ENCODE measurements at places on chromosomes 4 and X.

DNA sequence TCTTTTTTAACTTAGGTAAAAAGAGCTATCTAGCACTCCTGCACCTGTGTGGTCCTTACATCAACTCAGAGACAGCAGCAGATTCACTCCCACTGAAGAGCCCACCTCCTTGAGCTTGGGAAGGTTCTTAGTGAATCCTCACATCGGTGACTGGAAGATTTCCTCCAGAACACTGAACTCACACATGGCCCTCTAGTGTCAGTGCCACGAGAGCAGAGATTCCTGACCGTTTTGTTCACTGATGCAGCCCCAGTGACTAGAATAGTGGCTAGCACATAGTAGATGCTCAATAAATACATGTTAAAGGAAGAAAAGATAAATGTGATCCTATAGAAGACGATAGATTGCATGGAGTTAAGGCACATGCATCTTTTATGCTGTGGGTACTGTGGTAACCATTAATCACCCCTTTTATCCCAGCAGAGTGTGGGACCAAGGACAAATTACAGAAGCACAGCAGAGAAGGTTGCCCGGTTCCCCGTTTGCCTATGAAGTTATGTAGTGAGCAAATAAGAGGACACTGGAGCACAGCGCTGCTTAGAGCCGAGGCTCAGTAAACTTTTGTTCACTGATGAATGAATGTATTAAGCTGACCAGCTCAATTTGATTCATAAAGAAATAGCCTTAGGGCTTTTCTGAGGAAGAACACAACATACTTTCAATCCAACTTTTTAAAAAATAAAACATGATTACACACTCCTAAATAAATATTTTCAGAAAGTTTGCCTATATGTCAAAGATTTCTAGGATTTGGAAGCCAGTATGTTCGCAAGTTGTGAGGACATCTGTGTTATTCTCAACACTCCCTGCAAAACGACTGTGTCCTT lies 8.7 kb downstream of the GASK1B start:
- no peak for DNase-seq

- DNase-seq, result no peak
Observed at GRCh38 chr4:168979338-168979737, 30.7 kb downstream of the CBR4 start.

GRCh38 chr4:99893839-99894160 lies 427 bp downstream of the LAMTOR3 start:
- DNase-seq, result no peak

DNA sequence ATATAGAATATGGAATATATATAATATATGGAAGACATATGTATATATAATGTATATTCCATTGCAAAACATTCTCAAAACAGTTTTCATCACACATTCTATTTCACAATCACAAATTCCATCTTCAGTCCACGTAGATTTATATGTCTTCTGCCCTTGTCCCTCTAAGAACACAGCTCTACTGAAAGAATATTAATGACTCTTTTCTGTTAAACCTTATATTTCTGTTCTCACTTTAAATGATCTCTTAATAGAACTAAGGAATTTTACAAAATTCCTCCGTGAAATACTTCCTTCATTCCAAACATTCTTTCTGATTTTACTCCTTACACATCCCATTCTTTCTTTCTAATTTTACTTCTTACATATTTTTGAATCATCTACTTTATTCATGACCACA lies 1043.1 kb upstream of the PABPC4L start:
- DNase-seq, result no peak

DNA sequence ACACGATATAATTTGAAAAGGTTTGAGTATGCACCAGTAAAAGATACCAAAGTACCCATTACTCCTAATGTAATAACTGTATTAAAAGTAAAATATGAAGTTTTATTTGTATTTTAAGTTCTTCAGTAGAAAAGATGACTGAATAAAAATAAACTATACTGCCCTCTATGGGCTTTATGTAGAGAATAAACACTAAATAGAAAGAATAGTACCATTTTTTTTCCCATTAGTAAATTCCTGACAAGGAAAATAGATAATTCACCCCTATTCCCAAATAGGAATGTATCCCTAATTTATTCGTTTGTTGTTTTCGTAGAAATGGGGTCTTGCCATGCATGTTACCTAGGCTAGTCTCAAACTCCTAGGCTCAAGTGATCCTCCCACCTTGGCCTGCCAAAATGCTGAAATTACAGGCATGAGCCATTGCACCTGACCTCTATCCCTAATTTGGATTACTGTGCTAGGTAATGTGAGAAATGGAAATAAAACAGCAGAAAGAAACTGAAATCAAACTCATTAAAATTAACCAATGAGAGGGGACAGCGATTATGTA lies 73.6 kb upstream of the COX18 start:
- no peak for DNase-seq

GRCh38 chr4:151436093-151436518 lies 27.1 kb downstream of the FHIP1A start:
- no peak for DNase-seq

DNA sequence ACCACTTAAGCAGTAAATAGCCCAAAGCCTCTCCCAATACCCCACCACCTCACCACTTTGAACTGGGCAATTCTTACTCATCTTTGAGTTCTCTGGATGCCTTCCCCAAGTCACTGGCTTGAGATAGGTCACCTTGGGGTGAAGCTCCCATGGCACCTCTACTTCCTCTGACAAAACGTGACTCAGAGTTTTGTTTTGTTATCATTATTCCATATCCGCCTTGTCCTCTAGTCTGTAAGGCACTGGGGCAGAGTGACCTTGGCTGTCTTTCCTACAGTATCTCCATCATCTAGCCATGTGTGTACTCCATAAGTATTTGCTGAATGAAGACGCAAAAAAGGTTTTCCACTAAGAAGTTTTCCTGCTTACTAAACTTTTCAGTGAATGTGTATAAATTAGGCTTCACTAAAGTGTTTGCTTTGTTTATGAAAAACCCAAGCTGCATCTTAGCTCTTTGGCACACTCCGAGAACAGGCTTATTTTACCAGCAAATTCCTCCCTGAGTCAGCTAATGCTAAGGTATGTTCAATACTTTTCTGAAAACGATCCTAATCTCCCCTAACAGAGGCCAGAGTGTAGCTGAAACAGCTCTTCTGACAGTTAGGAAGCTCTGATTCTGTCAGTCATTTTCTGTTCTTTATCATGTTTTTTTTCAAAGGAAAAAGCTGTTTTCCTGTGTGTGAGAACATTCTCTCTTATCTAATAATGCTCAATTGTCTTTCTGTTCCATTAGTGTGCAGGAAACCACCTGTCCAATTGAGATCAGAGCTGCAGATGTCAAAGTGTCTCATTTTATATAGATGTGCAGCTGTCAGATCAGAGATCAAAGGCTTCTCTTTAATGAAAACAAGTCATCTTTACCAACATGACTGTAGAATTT lies 30.2 kb upstream of the TSPAN5 start:
- no peak for DNase-seq

DNA sequence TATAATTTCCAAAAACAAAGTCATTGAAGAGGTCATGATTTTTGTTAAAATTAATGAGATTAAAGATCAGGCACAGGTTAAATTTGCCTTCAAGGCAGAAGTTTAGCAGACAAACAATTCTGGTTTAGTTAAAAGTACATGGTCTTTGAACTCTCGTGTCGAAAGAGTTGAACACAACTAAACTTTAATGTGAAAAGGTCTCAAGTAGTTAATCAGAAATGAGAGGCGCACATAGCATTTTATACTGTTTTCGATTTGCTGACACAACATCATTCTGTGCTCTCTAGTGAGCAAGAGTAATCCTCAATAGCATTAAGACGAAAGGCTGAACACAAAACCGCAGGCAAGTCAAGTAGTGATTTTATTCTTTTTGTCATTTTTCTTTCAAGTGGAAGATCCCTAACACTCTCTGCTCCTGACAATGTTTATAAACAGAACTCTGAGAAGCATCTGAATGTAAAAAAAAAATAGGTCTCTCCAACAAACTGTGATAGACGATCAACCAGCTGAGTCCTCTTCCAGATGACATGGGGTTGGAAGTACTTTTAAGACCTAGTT lies 49.8 kb downstream of the SH3RF1 start:
- DNase-seq, result no peak

DNA sequence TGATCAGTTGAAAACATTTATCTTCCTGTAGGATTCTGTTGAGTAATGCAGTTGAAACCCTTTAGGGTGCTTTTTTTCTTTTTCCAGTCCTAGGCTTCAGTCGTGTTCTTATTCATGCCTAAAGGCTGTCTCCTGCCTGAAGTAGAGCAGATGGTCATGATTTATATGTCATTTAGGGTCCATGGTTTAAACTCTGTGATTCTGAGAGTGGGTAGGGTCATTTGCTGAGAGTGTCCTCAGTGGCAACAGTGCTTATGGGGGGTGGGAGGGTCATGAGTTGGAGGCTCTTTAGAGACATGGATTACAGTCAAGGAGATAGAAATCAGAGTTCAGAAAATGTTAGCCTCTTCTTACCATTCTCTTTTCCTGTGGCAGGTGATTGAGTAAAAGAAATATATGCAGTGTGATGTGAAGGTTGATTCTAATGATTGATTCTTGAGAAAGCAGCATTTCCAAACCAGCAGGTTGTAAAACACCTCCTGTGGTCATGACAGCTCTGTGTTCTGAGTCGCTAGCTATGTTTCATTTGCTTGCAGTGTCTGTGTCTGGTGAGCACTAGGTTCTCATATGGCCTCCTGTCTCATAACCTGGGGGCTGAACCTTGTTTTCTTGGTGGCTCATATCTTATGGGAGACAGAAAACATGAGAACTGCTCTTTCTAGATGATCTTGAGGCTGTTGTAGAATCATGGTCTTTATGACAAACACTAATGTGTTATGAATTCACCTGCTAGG lies 60.4 kb downstream of the JADE1 start:
- no peak for DNase-seq

- no peak for DNase-seq
Observed at GRCh38 chr4:123216946-123217345, 179.6 kb upstream of the SPRY1 start.

GRCh38 chr4:130359542-130359941 lies 1263.6 kb downstream of the C4orf33 start:
- no peak for DNase-seq

GRCh38 chr4:128256539-128256938 lies 31.1 kb downstream of the PGRMC2 start:
- DNase-seq, result no peak

- no peak for DNase-seq
Observed at GRCh38 chr4:73505567-73505966, 24.0 kb downstream of the AFM start.

GRCh38 chr4:48074657-48075056 lies 58.1 kb downstream of the NIPAL1 start:
- DNase-seq, result no peak

GRCh38 chrX:115939636-115940160 lies 230.8 kb upstream of the AGTR2 start:
- no peak for DNase-seq

GRCh38 chr4:159137176-159137575 lies 34.3 kb downstream of the RAPGEF2 start:
- DNase-seq, result no peak

- no peak for DNase-seq
Observed at GRCh38 chr4:40731792-40732245, 17.9 kb upstream of the NSUN7 start.

GRCh38 chrX:23012636-23013035 lies 12.9 kb downstream of the DDX53 start:
- DNase-seq, result no peak

GRCh38 chr4:155780775-155781174 lies 22.0 kb downstream of the GUCY1B1 start:
- no peak for DNase-seq

Data from stimulated activated CD8-positive, alpha-beta memory T cell treated with anti-CD3 and anti-CD28 coated beads, Interleukin-4, amount 100 ng/mL, for 4 hours (primary cell).